ENCODE measurements at places on chromosomes 5 and 9. TPM values are rescaled to one million over a fixed set of nuclear protein-coding genes. Genes with fewer than 3 reads are reported as not detected.

DNA sequence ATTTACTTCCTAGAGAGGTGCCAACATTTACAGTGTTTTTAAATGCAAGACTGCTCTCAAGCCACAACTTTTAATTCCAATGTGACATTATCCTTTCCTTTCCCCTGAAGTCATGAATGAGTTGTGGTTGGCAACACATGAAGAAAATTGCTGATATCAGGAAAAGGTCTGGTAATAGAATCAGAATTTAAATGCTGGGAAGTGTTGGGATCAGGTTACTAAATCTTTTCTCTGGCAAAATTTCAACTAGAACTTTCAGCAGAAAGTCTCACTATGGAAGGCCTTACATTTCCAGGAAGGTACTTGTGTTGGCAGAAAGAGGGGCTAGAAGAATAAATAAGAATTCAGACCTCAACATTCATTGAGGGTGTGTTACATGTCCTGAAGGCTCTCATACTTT lies 10.6 kb upstream of the SLC44A1 start:
- no peaks in the 10 kb centered on the region for H3K36me3 ChIP-seq
- no peaks in the 10 kb centered on the region for H3K4me1 ChIP-seq
- H3K27ac ChIP-seq, result no peak overlapping the region
- no peak for DNase-seq
- peaks cover 13% of the 10 kb centered on the region for H3K27me3 ChIP-seq

- no peaks in the 10 kb centered on the region for H3K27me3 ChIP-seq
- no peak for DNase-seq
- no peak overlapping the region for H3K4me3 ChIP-seq
- no peak overlapping the region for H3K27ac ChIP-seq
- H3K36me3 ChIP-seq, result no peaks in the 10 kb centered on the region
These were observed 73.7 kb downstream of the GADD45G start for GRCh38 chr9:89678396-89679015.

- no peak for DNase-seq
- H3K36me3 ChIP-seq, result peaks cover 9% of the 10 kb centered on the region
- H3K27me3 ChIP-seq, result no peaks in the 10 kb centered on the region
- no peak overlapping the region for H3K4me3 ChIP-seq
- H3K27ac ChIP-seq, result no peak overlapping the region
These were observed 34.1 kb downstream of the ZNF483 start for GRCh38 chr9:111559000-111559610.

DNA sequence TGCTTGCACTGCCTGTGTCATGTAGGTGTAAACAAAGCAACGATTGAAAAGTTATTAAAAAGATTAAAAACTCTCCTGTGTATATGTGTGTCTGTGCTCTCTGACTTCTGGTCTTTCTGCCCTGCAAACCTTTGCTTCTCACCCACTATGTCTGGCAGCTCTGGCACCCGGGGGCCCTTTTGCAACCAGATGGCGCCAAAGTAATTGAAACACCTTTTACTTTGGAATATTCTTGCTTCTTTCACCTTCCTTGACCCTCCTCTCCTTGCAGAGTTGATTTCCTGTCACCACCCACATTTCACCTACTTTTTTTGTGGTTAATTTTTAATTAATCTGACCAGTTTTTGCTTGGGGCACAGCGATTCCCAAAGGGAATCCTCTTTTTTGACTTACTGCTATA lies 275.5 kb downstream of the ARHGEF28 start:
- DNase-seq, result no peak
- no peak overlapping the region for H3K4me3 ChIP-seq
- peaks cover 18% of the 10 kb centered on the region for H3K4me1 ChIP-seq
- H3K27ac ChIP-seq, result no peak overlapping the region
- H3K36me3 ChIP-seq, result no peaks in the 10 kb centered on the region
- peaks cover 39% of the 10 kb centered on the region for H3K27me3 ChIP-seq

GRCh38 chr9:126756876-126757415 lies 47.9 kb upstream of the ZBTB43 start:
- H3K27me3 ChIP-seq, result peaks cover 5% of the 10 kb centered on the region
- H3K4me3 ChIP-seq, result no peak overlapping the region
- DNase-seq, result no peak
- no peak overlapping the region for H3K27ac ChIP-seq

LAMC3 gene
- not detected for total RNA-seq

NDUFAF2 gene
- 18.3 TPM for total RNA-seq

WNT8A gene
- total RNA-seq, result not detected

SCGB3A2 gene
- not detected for total RNA-seq

Measured in activated CD4-positive, alpha-beta memory T cell treated with anti-CD3 and anti-CD28 coated beads, Interleukin-2, amount 10 ng/mL, durations not matched to agents 7 days and 5 days (primary cell).